T-helper 22 cell (primary cell): ENCODE measurements at places on chromosomes 5 and 9.

DNA sequence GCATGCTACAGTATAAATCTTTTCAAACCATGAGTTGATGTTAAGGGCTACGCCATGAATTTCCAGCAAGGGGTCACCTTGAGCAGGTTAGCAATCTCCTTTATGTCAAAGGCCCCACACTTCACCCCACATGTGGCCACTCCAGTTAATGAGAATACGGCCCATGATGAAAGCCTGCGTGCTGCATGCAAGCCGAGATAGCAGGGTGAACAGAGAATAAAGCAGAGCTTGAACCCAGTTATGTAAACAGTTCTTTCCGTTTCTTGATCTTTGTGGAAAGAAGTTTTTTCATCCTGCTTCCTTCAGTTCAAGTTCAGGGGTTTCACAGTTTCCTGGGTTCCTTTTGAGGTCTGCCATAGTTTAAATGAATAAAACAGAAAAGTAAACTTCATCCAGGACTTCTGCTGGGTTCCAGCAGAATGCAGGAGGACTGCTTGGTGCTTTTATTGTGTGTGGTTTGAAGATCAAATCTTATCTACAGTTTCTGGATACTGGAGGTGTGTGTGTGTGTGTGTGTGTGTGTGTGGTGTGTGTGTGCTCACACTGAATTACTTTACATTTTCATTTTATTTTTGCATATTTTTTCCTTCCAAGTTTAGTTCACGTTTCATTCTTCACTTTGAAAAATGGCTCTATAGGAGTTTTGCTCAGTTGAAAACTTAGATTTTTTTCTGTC, 87.1 kb downstream of the HMHB1 start:
- no peak for DNase-seq

- DNase-seq, result no peak
These were observed 19.5 kb upstream of the MED27 start for GRCh38 chr9:132099167-132099566.

DNA sequence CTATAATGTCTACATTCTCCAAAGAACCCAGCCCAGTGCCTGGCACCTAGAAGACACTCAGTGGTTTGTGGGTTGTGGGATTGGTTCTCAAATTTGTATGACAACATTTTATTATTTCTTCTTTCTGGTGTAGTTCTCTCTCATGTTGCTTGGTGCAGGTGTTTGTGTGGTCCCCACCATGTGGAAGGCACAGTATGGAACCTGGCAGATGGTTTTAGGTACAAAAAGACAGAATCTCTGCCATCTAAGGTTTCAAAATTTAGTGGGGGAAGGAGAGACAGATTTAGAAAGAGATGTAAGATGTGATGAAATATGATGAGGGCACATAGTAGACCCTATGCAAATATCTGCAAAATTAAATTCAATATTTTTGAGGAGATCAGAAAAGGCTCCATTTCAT, 323.8 kb downstream of the CDK5RAP2 start:
- no peak for DNase-seq

- no peak for DNase-seq
These were observed 27.3 kb downstream of the ANKRD33B start for GRCh38 chr5:10591159-10591558.

GRCh38 chr5:124655921-124656511, 90.4 kb downstream of the ZNF608 start:
- no peak for DNase-seq
